ENCODE measurements at places on chromosomes 7 and 10. TPM values are rescaled to one million over a fixed set of nuclear protein-coding genes. Genes with fewer than 3 reads are reported as not detected.

The LBX1 gene
- not detected for total RNA-seq

The CPA1 gene
- not detected for total RNA-seq

The LMBR1 gene
- total RNA-seq = 33.6 TPM

The CALHM3 gene
- total RNA-seq = not detected

The TBL2 gene
- 79.7 TPM for total RNA-seq

The CPXM2 gene
- total RNA-seq = 0.31 TPM

The MYH16 gene
- not detected for total RNA-seq

The SPDYE2B gene
- total RNA-seq = not detected

The RGR gene
- 1.0 TPM for total RNA-seq

All from melanocyte of skin (primary cell).